ENCODE measurements at places on chromosomes 11 and 22.

- DNase-seq: no peak
These were observed 1.2 kb upstream of the NUDT8 start for GRCh38 chr11:67630943-67631331.

DNA sequence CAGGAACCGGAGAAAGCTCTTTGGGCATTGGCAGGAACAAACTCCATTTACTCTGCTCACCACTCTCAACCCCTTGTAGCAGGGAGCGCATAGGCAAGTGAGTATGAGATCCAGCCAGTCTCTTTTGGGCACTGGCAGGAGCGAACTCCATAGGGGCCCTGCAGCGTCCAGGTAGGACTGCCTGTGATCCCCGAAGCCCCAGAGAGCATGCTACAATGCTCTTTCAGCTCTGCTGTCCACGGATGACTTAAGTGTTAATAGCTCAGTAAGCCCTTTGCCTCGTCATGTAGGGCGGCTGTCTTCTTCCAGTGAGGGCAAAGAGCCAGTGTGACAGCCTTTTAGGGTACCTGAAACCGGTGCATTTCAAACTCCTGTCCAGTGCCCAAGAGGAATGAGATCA lies 1525.6 kb upstream of the RAG2 start:
- DNase-seq: no peak

GRCh38 chr11:39247570-39248137 lies 2211.8 kb downstream of the LRRC4C start:
- no peak for DNase-seq

- DNase-seq: no peak
These were observed 8.1 kb downstream of the TANGO2 start for GRCh38 chr22:20028855-20029549.

DNA sequence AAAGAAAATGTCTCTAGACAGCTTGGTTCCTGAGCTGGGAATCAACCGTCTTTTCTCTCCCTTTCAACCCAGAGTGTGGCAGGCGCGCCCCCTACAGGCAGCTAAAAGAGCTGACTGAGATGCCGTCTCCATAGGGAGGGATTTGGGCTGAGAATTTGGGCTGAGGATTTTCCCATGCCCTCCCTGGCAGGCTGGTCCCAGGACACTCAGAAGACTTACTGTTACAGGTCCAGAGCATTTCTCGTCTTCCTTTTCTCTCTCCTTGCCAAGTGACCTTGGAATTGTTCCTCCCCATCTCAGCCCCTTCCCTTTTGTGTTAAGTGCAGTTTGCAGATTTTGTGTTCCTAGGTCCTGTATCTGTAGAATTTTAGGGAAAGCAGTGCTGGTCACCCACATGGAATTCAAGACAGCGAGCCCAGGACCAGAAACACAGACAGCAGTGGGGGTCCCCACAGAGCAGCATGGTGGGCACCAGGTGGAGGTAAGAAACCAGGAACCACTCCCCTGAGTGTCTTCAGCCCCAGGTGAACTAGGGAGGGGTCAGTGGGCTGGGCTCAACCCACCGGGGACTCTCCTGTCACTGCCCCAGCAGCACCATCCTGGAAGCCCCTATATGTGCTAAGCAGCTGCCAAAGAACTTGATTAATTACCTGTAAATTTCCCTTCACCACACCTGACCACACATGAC lies 9.9 kb upstream of the IGLL5 start:
- DNase-seq: no peak

GRCh38 chr11:120128392-120129119 lies 9.4 kb downstream of the TRIM29 start:
- no peak for DNase-seq

- no peak for DNase-seq
These were observed 212.6 kb downstream of the DBX1 start for GRCh38 chr11:19947537-19948114.

DNA sequence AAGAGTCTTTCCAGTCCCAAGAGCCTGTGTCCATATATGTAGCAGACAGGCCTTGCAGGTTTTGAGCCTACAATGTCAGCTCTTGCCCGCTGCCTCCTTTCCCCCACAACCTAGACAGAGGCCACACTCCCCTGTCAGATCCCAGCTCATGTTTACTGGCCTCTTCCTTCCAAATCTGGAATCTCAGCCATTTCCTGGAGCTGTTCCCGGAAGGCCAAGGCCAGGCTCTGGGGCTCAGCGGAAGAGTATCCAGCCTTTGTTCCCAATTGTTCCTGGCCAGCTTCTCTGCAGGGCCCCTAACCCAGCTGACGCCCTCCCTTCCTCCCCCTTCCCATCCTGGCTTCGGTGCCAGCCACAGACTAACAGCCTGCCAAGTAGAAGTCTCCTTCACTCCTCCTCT lies 1.0 kb upstream of the ROBO4 start:
- no peak for DNase-seq

DNA sequence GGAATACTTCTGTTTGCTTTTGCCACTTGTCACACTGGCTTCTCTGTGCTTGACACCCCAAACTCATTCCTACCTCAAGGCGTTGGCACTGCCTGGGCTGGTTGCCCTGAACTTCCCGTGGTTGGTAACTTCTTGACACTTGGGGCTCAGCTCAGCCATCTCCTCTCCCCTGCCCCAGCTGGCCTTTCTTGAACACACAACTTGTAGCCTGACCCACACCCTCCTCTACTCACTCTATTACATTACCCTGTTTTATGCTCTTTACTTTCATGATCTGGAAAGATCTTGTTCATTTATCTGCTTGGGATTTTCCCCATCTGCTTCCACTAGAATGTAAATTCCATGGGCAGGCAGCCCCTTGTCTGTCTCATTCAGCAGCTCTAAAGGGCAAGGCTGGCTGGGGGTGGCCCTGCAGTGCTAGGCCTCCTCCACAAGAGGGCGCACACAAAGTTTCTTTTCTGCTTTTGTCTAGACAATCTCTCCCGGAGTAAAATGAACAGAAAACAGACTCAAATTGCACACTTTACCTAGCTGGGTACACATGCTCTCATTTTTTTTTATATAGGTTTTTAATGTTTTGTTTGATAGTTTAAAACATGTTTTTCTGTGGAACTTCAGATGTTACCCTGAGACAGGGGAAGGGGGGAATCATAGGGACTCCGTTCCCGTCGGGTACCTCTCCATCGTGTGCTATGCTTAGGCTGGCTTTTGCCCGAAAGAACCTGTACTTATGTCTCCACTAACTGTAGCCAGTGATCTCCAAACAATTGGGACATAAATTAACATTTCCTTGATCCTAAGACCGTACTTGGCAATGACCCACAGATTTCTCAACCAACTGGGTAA lies 16.4 kb upstream of the MRGPRX2 start:
- DNase-seq: no peak

DNA sequence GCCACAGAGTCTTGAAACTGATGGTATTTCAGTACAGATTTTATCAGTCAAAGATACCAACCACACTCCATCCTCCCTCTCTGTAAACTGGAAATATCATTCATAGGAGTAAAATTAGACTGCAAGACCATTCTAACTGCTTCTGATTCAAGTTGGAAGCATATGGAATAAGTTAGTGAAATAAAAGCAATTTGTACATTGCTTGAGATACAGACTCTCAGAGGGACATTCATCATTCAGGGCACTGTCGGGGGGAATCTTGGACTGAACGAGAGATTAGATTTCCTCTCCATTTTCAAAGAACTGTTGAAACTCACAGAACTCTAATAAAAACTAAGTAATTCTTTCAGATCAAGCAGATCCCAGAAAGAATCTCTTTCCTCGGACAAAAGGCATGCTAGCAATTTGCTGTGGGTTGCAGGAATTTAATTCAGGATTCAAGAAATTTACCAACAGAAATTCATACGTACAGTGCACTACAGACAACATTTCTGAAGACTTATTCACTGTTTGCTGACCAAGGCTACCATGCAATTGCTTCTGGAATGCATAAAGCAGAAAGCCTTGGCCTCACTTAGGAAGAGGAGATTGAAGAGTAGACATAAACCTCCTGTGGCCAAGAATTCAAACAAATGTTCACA lies 34.1 kb downstream of the PAMR1 start:
- peak; percentile 19 for DNase-seq

DNA sequence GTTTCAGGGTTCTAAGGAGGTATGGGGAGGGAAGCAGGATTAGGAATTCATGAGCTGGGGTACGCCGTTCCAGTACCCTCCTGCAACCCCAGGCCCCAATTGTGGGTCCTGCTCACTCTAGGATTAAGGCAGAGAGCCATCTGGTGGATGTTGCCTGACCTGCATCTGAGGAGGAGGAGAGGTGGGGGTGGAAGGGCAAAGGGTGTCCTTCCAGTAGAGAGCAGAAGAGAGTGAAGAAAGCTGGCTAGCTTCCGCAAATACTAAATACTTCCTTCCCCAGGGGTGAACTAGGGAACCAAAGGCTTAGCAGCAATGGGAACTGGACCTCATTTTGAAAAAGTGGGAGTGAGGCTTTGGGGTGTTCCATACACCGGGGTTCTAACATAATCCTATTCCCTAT lies 10.6 kb downstream of the LRRC51 start:
- no peak for DNase-seq

GRCh38 chr11:24521601-24522000 lies 24.7 kb downstream of the LUZP2 start:
- DNase-seq: no peak

GRCh38 chr11:6648501-6648900 lies 7.1 kb downstream of the DCHS1 start:
- DNase-seq: no peak

DNA sequence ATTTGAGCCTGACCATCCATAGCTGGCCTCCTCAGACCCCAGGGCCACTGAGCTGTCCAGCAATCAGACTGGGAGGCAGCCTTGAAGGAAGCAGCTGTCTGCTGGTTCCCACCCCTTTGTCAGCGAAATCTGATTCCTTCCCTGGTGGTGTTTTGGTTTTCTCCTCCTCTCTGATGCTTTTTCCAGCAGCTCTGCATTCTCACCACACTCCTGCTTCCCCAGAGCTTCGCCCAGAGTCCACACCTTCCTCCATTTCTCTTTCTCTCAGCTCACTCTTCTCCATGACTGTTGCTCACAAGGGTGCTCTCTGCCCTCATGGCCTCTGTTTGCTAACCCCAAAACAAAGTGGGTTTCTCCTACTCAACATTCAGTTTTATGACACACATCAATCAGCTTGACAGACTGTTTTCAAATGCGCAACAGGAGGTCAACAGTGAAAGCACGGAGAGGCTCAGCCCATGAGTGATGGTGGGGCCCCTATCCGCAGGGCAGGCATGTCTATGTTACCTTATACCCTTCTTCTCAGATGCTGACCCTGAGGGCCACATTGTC lies 130.6 kb upstream of the MTNR1B start:
- DNase-seq: no peak

GRCh38 chr22:41302021-41302767 lies 869 bp downstream of the ZC3H7B start:
- no peak for DNase-seq

GRCh38 chr22:42635531-42635930 lies 4.9 kb downstream of the ATP5MGL start:
- DNase-seq: peak; percentile 63

GRCh38 chr11:34288492-34288891 lies 69.3 kb downstream of the ABTB2 start:
- no peak for DNase-seq

- no peak for DNase-seq
These were observed 121.7 kb upstream of the CHORDC1 start for GRCh38 chr11:90344546-90344945.
